ENCODE measurements at places on chromosomes 2 and 18.
A peak's percentile ranks its signal among the peaks of the same experiment; 100 is the strongest.

DNA sequence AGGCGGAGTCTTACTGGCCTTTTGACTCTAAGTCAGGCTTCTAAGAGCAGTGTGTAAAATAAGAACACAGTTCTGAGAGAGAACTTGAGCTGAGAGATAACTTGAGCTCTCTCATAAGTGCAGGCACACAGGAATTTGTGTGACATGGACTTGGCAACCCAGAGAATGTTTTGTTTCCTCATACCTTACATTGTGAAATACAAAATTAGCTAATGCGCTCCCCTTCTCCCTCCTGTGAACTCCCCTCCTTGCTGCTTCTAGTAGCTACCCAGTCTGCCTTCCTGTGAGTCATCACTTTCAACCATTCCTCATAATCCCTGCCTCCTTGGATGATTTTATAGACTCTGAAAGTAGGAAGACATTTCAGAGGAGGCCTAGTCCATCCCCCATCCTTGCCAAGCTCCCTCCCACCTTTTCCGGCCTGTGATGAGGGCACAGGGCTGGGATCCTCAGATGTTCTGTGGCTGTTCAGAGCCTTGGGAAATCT, 22.6 kb downstream of the FER1L5 start:
- DNase-seq, result peak; percentile 76

- DNase-seq, result no peak
Observed at GRCh38 chr2:121570667-121571055, 40.0 kb downstream of the RNU4ATAC start.

- no peak for DNase-seq
Observed at GRCh38 chr18:69469444-69469919, 68.8 kb downstream of the DOK6 start.

- DNase-seq, result no peak
Observed at GRCh38 chr18:49020129-49020528, 69.4 kb upstream of the SMAD7 start.

DNA sequence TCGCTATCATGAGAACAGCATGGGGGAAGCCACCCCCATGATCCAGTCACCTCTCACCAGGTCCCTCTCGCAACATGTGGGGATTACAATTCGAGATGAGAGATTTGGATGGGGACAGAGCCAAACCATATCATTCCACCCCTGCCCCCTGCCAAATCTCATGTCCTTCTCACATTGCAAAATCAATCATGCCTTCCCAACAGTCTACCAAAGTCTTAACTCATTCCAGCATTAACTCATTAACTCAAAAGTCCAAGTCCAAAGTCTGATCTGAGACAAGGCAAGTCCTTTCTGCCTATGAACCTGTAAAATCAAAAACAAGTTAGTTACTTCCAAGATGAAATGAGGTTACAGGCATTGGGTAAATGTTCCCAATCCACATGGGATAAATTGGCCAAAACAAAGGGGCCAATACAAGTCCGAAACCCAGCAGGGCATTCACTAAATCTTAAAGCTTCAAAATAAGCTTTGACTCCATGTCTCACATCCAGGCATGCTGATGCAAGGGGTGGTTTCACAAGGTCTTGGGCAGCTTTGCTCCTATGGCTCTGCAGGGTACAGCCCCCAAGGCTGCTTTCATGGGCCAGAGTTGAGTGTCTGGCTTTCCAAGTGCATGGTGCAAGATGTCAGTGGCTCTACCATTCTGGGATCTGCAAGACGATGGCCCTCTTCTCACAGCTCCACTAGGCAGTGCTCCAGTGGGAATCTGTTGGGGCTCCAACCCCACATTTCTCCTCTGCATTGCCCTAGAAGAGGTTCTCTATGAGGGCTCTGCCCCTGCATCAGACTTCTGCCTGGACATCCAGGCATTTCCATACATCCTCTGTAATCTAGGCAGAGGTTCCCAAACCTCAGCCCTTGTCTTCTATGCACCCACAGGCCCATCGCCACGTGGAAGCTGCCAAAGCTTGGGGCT, 14.8 kb downstream of the TAF1B start:
- no peak for DNase-seq

GRCh38 chr18:75548353-75548905, 120.9 kb upstream of the SMIM21 start:
- DNase-seq, result no peak

DNA sequence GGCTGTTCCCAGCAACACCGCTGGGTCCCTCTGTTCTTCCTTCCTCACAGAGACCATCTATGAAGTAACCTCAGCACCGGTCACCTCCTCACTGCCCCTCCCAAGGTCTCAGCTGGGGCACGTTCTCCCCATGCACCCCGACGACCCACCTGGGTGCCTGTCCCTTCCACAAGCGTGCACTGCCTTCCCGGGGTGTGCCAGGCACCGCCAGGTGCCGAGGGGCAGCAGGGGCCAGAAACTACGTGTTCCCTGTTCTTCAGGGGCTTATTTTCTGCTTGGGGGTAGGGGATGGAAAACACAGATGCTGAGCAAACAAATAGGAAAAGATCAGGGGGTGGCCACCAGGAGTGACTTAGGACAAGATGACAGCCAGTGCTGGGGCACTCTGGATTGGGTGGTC, 30.4 kb upstream of the SEMA4C start:
- no peak for DNase-seq

GRCh38 chr18:24402209-24402785, 4.7 kb upstream of the OSBPL1A start:
- no peak for DNase-seq

DNA sequence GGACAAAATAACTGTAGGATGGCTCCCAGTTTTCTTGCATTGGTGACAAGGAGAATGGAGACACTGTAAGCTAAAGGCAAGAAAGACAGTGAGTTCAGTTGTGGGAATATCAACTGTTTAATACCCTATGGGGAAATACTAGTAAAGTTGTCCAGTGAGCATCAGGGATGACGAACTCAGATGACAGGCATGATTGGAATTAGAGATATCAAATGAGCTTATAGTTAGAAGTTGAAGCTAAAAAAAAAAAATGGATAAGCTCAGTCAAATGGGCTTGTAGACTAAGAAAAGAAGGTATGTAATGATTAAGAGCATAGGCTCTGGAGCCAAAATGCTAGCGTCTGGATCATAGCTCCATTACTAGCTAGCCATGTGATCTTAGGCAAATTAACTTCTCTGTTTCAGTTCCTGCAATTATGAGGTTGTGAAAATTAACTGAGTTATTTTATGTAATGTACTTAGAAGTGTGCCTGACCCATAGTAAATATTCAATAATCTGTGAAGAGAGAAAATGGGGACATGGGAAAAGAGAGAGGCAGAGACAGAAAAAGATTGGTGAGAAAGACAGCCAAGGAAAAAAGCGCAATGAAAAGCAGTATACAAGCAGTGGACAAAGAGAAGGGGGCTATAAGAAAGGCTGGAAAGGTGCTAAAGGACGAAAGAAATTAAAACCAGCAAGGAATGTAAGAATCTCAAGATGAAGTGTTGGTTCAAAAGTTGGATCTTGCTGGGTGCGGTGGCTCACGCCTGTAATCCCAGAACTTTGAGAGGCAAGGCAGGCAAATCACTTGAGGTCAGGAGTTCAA, 95.7 kb upstream of the SLC39A10 start:
- DNase-seq, result peak; percentile 7

GRCh38 chr2:145033438-145033837, 513.5 kb upstream of the ZEB2 start:
- no peak for DNase-seq

DNA sequence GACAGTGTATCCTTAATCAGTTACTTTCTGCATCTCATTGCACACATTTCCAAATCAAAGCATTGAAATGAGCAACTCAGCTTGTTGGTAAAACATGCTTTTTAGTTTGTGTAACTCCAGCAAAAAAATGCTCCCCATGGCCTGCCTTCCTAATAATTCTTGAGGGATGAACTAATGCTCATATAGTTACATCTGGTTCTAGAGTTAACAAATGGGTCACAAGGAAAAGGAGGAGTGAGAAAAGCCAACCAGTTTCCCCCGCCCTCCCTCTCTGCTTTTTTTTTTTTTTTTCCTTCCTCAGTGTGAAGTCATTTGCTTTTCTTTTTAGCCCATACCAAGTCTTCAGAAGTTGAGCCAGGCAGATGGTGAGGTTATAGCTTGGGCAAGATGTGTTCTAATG, 231.7 kb downstream of the MTX2 start:
- no peak for DNase-seq

DNA sequence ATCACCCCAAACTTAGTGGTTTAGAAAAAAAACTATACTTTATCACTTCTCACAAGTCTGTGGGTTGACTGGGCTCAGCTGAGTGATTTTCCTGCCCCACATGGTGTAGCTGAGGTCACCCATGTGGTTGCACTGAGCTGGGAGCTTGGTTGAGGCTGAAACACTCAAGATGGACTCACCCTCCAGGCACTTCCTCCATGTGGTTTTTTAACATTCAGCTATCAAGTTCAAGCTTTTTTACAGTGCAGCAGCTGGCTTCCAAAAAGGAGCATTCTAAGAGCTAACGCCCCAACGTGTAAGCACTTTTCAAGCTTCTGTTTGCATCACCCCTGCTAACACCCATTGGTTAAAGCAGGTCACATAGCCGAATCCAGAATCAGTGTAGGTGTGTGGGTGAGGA, 105.9 kb upstream of the CREB1 start:
- DNase-seq, result no peak

GRCh38 chr18:12242658-12243260, 11.4 kb upstream of the CIDEA start:
- DNase-seq, result no peak

DNA sequence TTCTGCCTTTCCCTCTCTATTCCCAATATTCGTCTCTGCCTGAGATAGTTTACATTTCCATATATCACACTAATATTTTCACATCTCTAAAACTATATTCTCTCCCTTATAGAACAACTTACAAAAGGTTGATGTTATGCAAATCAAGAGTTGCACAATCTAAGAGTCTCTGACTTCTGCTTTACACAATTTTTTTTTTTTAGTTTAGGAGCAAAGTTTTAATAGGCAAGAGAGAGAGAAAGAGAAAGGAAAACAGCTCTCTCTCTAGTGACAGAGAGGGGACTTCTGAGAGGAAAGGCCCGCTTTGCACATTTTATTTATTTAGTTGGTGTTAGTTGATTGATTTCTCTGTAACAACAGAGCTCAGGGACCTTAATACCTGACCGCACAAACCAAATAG, 380.2 kb downstream of the TXNL1 start:
- DNase-seq, result no peak

- no peak for DNase-seq
Observed at GRCh38 chr2:101763496-101764333, 66.2 kb downstream of the MAP4K4 start.

- DNase-seq, result no peak
Observed at GRCh38 chr2:127000937-127001336, 102.2 kb downstream of the TEX51 start.

- DNase-seq, result no peak
Observed at GRCh38 chr2:191840921-191841320, 6.0 kb downstream of the CAVIN2 start.

GRCh38 chr18:8816220-8816619, 110.9 kb downstream of the MTCL1 start:
- no peak for DNase-seq

DNA sequence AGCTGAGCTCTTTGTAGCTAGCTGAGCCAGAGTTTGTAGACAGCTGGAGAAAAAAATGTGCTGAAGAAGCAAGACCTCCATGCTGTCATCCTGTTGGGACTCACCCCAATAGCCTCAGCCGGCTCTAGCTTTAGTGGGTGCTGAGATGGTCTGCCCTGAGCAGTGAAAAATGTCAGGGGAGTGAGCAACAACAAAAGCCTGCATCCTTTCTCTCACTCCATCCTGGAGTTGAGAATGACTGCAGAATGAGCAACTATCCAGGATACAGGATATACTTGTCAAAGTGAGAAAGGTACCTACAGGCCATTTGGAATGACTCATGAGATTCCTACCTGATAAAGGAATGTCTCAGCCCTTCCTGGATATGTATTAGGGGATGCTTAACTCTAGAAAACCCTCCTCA, 146.1 kb upstream of the DLX2 start:
- DNase-seq, result peak; percentile 76

- DNase-seq, result no peak
Observed at GRCh38 chr2:119179991-119180390, 21.4 kb upstream of the C1QL2 start.

DNA sequence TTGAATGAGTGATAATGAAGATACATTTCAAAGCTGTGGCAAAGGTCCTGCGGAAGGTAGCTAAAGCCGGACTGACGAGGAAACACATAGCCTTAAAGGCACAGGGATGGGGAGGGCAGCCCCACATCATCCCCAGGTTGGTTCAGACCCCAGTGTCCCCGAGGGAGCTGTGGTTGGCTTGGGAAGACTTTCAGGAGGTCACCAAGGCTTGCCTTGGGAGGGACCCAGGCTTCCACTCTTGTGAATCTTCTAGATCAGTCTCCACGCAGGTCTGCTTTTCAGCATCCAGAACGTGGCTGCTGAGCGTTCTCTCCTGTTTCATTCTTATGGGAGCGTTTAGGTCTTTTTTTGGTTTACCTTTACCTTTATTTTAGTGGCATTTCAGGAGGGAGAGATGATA, 16.8 kb downstream of the KIF1A start:
- DNase-seq, result no peak

- no peak for DNase-seq
Observed at GRCh38 chr2:134988994-134989605, 58.1 kb downstream of the MAP3K19 start.

- peak; percentile 58 for DNase-seq
Observed at GRCh38 chr2:65431421-65432226, 775 bp downstream of the SPRED2 start.

DNA sequence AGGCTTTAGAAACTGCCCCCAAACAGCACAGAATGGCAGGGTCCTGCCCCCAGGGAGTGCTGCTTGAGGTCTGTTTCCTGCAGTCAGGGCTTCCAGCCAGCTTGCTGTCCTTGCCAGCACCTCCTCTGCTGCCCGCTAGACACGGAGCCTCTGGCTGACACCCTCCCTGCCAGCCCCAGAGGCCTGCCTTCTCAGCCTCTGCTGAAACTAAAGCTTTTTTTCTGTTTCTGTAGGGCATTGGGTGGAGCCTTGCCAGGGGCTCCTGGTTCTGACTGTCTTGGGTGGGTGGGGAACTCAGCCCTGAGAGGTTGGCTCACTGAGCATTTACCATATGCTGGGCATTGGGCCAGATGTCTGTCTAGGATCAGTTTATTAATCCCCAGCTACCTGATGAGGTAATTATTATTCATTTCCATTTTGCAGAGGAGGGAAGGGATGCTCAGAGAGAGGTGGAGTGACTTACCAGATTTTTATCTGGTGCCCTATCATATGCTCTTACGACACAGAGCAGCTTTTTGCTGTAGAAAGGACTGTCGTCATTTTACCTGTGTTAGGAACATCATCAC, 35.4 kb downstream of the INPP4A start:
- peak; percentile 93 for DNase-seq

DNA sequence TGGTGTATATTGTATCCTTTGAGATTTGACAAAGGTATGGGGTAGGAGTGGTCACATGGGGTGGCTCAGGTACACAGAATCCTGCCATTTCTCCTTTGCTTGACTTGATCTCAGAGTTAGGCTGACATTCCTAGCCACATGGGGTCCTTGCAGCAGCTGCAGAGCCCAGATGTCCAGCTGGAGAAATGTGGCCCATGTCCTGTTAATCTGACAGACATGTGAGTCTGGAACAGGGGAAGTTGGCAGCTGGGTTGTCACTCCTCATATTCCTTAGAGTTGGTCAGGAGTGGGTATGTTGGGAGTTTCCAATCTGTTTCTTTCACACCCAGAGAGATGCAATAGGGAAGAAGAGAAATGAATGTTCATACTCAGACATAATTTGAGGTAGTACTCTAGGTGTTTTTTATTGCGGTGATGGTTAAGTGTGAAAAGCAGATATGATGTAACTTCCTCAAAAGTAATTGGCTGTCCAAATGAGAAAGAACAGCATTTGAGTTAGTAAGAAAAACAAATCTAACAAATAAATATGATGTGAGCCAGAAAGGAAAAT, 402.6 kb upstream of the MEIS1 start:
- DNase-seq, result no peak
